ENCODE measurements at places on chromosomes 16 and 17. TPM values are rescaled to one million over a fixed set of nuclear protein-coding genes. Genes with fewer than 3 reads are reported as not detected.

The TMEM238L gene
- not detected for total RNA-seq

The MLKL gene
- total RNA-seq: 5.4 TPM

The ATP2A3 gene
- total RNA-seq: 3.8 TPM

The CLCN7 gene
- total RNA-seq: 65.9 TPM

The AIPL1 gene
- total RNA-seq: not detected

The SEPTIN1 gene
- under 0.01 TPM for total RNA-seq

The SLC12A3 gene
- total RNA-seq: not detected

The ZSCAN32 gene
- 9.1 TPM for total RNA-seq

The DHX58 gene
- 14.7 TPM for total RNA-seq
